Right cardiac atrium (tissue), 5 donors: ENCODE measurements at places on chromosomes 7 and 10. TPM values are rescaled to one million over a fixed set of nuclear protein-coding genes. Genes with fewer than 3 reads are reported as not detected.

- no peak for DNase-seq
These were observed 168.8 kb downstream of the RNF216 start for GRCh38 chr7:5612695-5613094.

TMEM139 gene
- total RNA-seq: 5.9 TPM

LIPJ gene
- total RNA-seq: 0.11 TPM

RNF133 gene
- total RNA-seq: 0.23 TPM

FLNC gene
- total RNA-seq: 279 TPM

RGR gene
- 0.49 TPM for total RNA-seq

GRCh38 chr7:154774303-154774969, 228.5 kb downstream of the PAXIP1 start:
- no peak for DNase-seq
